Vagina (tissue), 2 donors: ENCODE measurements at places on chromosomes 4 and X.

- no peaks in the 10 kb centered on the region for H3K27me3 ChIP-seq
- H3K27ac ChIP-seq: no peak overlapping the region
- DNase-seq: no peak
- no peaks in the 10 kb centered on the region for H3K36me3 ChIP-seq
- H3K4me1 ChIP-seq: no peaks in the 10 kb centered on the region
- no peak overlapping the region for H3K4me3 ChIP-seq
These were observed 874.0 kb upstream of the AGA start for GRCh38 chr4:178316211-178316610.

GRCh38 chrX:98371994-98372393 is 1488.3 kb downstream of the RPA4 start:
- no peak for DNase-seq
- no peaks in the 10 kb centered on the region for H3K4me1 ChIP-seq
- H3K36me3 ChIP-seq: no peaks in the 10 kb centered on the region
- no peak overlapping the region for H3K4me3 ChIP-seq
- H3K27ac ChIP-seq: no peak overlapping the region

DNA sequence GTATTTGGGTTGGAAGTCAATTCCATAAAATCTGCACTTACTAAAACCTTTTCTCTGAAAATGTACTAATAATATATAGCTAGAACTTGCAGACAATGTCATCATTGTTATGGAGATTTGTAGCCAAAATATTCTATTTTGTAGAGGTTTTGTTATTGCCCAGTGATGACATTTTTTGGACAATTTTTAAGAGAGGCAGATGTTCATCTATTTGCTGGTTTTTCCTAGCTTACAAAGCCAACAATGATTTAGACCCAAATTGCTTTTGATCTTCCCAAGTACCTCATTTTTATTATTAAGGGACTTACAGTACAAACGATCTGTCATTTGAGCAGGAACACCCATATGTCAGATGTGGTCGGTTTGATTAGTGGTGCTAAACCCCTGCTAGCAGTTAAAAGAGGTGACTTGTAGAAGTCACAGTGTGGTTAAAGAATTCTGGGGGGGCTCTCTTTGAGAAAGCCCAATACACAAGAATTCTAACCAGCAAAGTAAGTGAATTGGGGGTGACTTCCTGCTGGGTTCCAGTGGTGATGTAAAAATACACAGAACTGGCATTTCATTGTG is 136.2 kb downstream of the KIT start:
- no peaks in the 10 kb centered on the region for H3K4me1 ChIP-seq
- no peaks in the 10 kb centered on the region for H3K36me3 ChIP-seq
- no peak overlapping the region for H3K27ac ChIP-seq
- no peak overlapping the region for H3K4me3 ChIP-seq
- no peak for DNase-seq
- H3K27me3 ChIP-seq: no peaks in the 10 kb centered on the region

- H3K27ac ChIP-seq: no peak overlapping the region
- no peaks in the 10 kb centered on the region for H3K36me3 ChIP-seq
- DNase-seq: no peak
- no peaks in the 10 kb centered on the region for H3K4me1 ChIP-seq
- H3K27me3 ChIP-seq: no peaks in the 10 kb centered on the region
These were observed 73.0 kb downstream of the ABLIM2 start for GRCh38 chr4:8085491-8086117.

- H3K27me3 ChIP-seq: no peaks in the 10 kb centered on the region
- no peak overlapping the region for H3K4me3 ChIP-seq
- no peak overlapping the region for H3K27ac ChIP-seq
- no peaks in the 10 kb centered on the region for H3K4me1 ChIP-seq
- H3K36me3 ChIP-seq: no peaks in the 10 kb centered on the region
These were observed 22.8 kb downstream of the RPL9 start for GRCh38 chr4:39435659-39436563.

DNA sequence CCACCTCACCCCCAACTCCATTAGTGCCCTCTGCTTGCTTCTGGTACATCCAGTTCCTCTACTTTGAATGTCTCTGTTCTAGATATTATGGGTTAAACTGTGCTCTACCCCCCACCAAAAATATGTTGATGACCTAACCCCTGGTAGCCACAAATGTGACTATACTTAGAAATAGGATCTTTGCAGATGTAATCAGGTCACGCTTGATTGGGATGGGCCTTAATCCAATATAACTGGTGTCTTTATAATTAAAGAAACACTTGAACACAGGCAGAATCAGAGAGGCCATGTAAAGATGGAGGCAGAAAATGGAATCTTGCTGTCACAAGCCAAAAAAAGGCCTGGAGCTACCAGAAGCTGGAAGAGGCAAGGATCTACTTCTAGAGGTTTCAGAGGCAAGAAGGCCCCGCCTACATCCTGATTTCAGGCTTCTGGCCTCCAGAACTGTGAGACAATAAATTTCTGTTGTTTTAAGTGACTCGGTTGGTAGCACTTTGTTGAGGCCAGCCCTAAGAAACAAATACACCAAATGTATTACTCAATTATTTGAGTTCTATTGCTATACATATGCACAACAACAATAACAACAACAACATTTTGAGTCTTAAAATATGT is 220.0 kb downstream of the PPP3CA start:
- no peak overlapping the region for H3K27ac ChIP-seq
- peaks cover 29% of the 10 kb centered on the region for H3K4me1 ChIP-seq
- DNase-seq: no peak
- H3K4me3 ChIP-seq: no peak overlapping the region
- no peaks in the 10 kb centered on the region for H3K27me3 ChIP-seq

- H3K4me3 ChIP-seq: no peak overlapping the region
- H3K36me3 ChIP-seq: no peaks in the 10 kb centered on the region
These were observed 16.3 kb upstream of the MAML3 start for GRCh38 chr4:140170299-140170698.

GRCh38 chr4:183106839-183107238 is 7.8 kb downstream of the WWC2 start:
- H3K36me3 ChIP-seq: no peaks in the 10 kb centered on the region
- no peaks in the 10 kb centered on the region for H3K4me1 ChIP-seq
- no peak overlapping the region for H3K27ac ChIP-seq
- H3K4me3 ChIP-seq: no peak overlapping the region
- no peaks in the 10 kb centered on the region for H3K27me3 ChIP-seq

- H3K27me3 ChIP-seq: no peaks in the 10 kb centered on the region
- H3K4me3 ChIP-seq: no peak overlapping the region
- H3K27ac ChIP-seq: no peak overlapping the region
- no peaks in the 10 kb centered on the region for H3K36me3 ChIP-seq
- DNase-seq: no peak
These were observed 114.0 kb downstream of the RBM47 start for GRCh38 chr4:40515398-40516293.

DNA sequence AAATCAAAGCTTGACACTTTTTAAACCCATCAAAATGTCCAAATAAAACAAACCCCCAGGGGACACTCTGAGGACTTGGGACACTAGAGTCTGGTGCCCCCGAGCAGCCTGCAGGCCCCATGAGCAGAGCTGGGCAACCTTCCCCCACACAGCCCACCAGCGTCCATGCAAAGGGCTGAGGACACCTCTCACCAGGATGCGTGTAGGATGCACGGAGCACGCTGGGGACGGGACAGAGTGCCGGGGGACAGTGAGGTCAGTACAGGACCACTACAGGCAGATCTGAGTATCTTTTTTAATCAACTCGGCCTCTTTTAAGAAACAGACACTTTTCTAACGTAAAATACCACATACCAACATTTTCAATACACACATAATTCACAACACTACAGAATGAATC is 6.9 kb downstream of the GAK start:
- no peak overlapping the region for H3K27ac ChIP-seq
- no peaks in the 10 kb centered on the region for H3K36me3 ChIP-seq
- peaks cover 48% of the 10 kb centered on the region for H3K4me1 ChIP-seq
- H3K4me3 ChIP-seq: no peak overlapping the region
- no peaks in the 10 kb centered on the region for H3K27me3 ChIP-seq

GRCh38 chr4:156788782-156789181 is 182.8 kb downstream of the PDGFC start:
- H3K27ac ChIP-seq: no peak overlapping the region
- no peaks in the 10 kb centered on the region for H3K27me3 ChIP-seq
- no peak overlapping the region for H3K4me3 ChIP-seq
- H3K4me1 ChIP-seq: no peaks in the 10 kb centered on the region
